CD4-positive, alpha-beta T cell (primary cell): ENCODE measurements at places on chromosomes 7 and 10.

DNA sequence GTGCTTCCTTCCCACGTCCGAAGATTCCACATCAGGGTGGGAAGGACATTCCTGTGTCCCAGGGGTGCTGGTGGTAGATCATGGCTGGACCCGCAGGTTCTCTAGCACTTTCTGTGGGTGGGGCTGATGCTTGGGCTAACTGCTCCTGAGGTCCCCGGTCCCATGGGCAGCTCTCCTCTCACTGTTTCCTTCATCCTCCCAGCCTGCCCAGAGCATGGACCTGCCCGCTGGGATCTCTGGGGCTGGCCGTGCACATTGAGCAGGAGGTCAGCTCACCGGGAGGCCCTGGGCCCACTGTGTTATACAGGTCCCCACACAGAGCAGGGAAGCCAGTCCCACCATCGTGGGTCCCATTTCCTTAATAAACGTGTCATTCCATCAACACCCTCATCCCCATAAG lies 502.3 kb downstream of the TCERG1L start:
- DNase-seq, result no peak

DNA sequence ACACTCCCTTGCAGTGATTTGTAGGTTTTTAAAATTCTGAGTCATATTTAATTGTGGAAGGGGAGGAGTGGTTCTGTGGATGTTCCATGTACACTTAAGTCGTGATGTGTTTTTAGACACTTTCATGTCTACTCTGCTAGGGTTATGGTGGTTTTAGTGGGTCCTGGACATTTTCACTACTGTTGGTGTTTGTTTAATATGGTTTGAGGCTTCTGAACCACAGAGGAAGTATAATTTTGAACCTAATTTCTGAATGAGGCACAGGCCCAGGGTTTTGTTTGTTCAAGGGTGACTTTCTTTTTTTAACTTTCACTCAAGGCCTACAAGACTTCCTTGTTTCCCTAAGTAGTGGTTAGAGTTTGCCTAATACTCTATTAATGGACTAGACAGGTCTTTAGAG lies 13.3 kb downstream of the SLC26A5 start:
- no peak for DNase-seq

DNA sequence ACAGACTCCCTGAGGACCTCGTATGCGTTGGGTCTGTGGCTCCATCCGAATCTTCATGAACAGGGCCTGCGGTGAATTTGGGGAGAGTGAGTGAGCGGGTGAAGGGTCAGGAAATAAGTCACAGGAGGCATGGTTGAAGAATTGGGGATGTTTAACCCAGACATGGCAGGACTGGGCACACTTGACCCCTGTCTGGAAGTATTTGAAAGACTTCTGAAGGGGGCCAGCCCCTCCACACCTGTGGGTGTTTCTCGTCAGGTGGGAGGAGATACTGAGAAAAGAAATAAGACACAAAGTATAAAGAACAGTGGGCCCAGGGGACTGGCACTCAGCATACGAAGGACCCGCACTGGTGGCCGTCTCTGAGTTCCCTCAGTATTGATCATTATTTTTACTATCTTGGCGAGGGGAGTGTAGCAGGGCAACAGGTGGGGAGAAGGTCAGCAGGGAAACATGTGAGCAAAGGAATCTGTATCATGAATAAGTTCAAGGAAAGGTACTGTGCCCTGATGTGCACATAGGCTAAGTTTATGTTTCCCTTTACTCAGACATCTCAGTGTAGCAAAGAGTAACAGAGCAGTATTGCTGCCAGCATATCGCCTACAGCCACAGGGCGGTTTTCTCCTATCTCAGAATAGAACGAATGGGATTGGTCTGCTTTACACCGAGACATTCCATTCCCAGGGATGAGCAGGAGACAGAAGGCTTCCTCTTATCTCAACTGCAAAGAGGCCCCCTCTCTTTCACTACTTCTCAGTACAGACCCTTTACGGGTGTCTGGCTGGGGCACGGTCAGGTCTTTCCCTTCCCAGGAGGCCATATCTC lies 38.2 kb upstream of the PFKFB3 start:
- DNase-seq, result no peak

- DNase-seq, result no peak
Measured at GRCh38 chr7:98514211-98515031, 102.7 kb upstream of the NPTX2 start.

DNA sequence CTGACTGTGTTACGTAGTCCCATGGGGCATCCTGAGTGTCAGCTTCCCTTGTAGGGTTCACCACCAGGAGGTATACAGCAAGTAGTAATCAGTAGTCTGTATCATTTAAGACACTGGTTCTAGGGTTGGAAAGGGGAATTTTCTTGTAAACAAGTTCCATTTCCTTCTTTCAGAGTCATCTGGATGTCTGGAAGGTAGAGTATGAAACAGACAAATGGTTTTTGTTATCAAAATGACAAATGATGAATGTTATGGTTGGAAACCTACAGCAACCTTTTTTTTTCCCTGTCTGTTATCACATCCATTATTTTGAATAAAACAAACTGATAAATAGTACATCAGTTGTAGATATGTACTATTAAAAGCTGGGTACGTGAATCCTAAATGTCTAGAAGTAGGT lies 19.1 kb downstream of the SEMA3A start:
- no peak for DNase-seq

- DNase-seq, result no peak
Measured at GRCh38 chr10:103192089-103192450, 1.0 kb downstream of the NT5C2 start.

DNA sequence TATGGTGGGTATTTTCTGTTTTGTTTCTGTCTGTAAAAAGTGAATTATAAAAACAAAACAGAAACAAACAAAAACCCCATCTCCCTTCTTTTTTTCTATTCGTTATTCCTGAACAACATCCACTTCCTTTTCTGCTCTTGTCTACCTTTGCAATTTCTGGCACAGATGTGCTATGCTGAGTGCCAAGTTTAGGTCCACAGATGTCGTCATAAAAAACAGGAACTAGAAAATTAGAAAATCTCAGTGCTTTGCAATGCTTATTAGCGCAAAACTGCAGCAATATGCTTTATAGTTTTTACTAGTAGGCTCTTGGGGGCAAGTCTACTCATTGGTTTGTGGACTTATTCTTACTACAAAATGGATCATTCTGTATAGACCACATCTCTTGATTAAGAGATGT lies 94.2 kb upstream of the PRKCQ start:
- no peak for DNase-seq

DNA sequence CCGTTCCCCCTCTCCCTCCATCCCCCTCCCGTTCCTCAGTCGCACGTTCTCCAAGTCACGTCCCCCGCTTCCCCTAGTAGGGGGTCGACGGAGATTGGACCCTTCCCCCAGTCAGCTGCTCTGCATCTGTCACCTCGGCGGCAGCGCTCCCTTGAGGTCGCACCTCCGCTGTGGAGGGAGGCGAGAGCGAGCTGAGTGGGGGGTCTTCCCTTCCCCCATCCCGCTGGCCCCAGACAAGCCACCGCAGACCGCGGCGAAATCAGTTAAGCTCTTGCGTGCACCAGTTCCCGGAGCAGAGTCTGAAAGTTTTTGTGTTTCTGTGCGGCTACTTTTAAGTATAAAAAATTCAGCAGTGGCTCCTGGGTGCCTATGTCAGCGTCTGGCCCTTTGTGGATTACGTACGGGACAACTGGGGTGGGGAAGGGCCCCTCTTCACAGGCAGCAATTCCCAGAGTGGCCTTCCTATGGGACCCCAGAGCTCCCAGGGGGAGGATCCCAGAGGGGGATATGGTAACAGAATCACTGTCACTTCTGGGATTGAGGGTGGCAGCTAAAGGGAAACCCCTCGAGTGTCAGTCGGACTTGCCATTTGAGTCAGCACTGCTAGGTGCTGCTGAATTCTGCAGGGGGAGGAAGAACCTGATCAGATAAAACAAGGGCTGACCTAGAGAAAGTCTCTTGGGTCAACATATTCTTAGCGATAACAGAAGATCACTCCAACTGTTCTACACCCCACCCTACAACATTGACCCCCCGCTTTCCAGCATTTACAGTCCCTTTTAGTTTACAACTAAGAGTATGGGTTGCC lies 12.5 kb upstream of the DDIT4 start:
- DNase-seq, result no peak

GRCh38 chr10:12981570-12981969 lies 19.9 kb downstream of the CCDC3 start:
- DNase-seq, result no peak

DNA sequence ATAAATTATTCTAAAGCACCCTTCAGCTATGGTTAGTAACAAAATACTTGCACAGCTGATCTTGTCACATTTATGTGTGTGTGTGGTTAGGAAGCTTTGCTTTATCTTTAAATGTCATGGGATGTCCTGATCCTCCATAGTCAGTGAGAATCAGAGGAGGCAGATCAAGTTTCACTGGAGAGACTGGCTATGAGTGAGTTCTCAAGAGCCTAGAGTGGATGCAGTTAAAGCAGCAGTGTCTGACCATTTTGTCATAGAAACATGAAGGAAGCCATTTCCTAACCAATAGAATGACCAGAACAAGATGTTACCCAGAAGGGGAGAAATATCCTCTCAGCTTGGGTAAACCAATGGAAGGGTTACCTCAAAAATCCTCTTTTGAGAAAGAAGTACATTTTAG lies 207.2 kb upstream of the DKK1 start:
- no peak for DNase-seq
